ENCODE measurements at places on chromosomes 4 and X. TPM values are rescaled to one million over a fixed set of nuclear protein-coding genes. Genes with fewer than 3 reads are reported as not detected.

CACNA1F gene
- not detected for total RNA-seq

FGFBP2 gene
- 0.12 TPM for total RNA-seq

HERC6 gene
- 3.2 TPM for total RNA-seq

ZFP42 gene
- total RNA-seq: not detected

SPANXN3 gene
- not detected for total RNA-seq

TCEAL5 gene
- total RNA-seq: 0.11 TPM

INPP4B gene
- 7.1 TPM for total RNA-seq

SYTL4 gene
- total RNA-seq: 3.7 TPM

ATP5ME gene
- total RNA-seq: 359 TPM

ZFYVE28 gene
- total RNA-seq: 2.6 TPM

PRIMPOL gene
- total RNA-seq: 7.0 TPM

CPZ gene
- 0.15 TPM for total RNA-seq

LRIT3 gene
- 0.09 TPM for total RNA-seq

NIPAL1 gene
- total RNA-seq: 0.70 TPM

HTN1 gene
- total RNA-seq: not detected

SOWAHD gene
- total RNA-seq: 0.10 TPM

GRIA2 gene
- not detected for total RNA-seq

POU3F4 gene
- not detected for total RNA-seq

RIPPLY1 gene
- 0.12 TPM for total RNA-seq

UGT2A1 gene
- total RNA-seq: not detected

NDP gene
- not detected for total RNA-seq

MMRN1 gene
- not detected for total RNA-seq

RAB9B gene
- not detected for total RNA-seq

CNKSR2 gene
- total RNA-seq: 2.5 TPM

SLC9A7 gene
- total RNA-seq: 13.3 TPM

CENPVL1 gene
- not detected for total RNA-seq

FAM236D gene
- total RNA-seq: not detected

SLC30A9 gene
- 21.6 TPM for total RNA-seq

PCDH7 gene
- 0.07 TPM for total RNA-seq

CCDC120 gene
- total RNA-seq: 2.7 TPM

GAK gene
- total RNA-seq: 45.9 TPM

MANBA gene
- total RNA-seq: 16.5 TPM

SLITRK4 gene
- not detected for total RNA-seq

CXXC4 gene
- not detected for total RNA-seq

PHEX gene
- total RNA-seq: 0.42 TPM

CABS1 gene
- total RNA-seq: not detected

GYG2 gene
- 5.1 TPM for total RNA-seq

GRPEL1 gene
- 64.3 TPM for total RNA-seq

AKAP14 gene
- total RNA-seq: not detected

TLR10 gene
- 0.03 TPM for total RNA-seq

TMPRSS11A gene
- not detected for total RNA-seq

MAGEE1 gene
- 5.2 TPM for total RNA-seq

ASB11 gene
- total RNA-seq: not detected

AADAT gene
- total RNA-seq: 8.0 TPM

CLTRN gene
- 0.65 TPM for total RNA-seq

C4orf36 gene
- total RNA-seq: 1.2 TPM

DDX53 gene
- not detected for total RNA-seq

TMPRSS11D gene
- total RNA-seq: not detected

GPR173 gene
- 0.02 TPM for total RNA-seq

PSAPL1 gene
- 0.33 TPM for total RNA-seq
